Stimulated activated memory B cell treated with anti-CD40 and anti-IgM and Interleukin-4, amounts not matched to agents 10 μg/mL and 1 μg/mL and 100 μg/mL, for 72 hours (primary cell): ENCODE measurements at places on chromosomes 3 and 15.

GRCh38 chr3:78927759-78928158, 840.0 kb downstream of the ROBO1 start:
- no peak for ATAC-seq

DNA sequence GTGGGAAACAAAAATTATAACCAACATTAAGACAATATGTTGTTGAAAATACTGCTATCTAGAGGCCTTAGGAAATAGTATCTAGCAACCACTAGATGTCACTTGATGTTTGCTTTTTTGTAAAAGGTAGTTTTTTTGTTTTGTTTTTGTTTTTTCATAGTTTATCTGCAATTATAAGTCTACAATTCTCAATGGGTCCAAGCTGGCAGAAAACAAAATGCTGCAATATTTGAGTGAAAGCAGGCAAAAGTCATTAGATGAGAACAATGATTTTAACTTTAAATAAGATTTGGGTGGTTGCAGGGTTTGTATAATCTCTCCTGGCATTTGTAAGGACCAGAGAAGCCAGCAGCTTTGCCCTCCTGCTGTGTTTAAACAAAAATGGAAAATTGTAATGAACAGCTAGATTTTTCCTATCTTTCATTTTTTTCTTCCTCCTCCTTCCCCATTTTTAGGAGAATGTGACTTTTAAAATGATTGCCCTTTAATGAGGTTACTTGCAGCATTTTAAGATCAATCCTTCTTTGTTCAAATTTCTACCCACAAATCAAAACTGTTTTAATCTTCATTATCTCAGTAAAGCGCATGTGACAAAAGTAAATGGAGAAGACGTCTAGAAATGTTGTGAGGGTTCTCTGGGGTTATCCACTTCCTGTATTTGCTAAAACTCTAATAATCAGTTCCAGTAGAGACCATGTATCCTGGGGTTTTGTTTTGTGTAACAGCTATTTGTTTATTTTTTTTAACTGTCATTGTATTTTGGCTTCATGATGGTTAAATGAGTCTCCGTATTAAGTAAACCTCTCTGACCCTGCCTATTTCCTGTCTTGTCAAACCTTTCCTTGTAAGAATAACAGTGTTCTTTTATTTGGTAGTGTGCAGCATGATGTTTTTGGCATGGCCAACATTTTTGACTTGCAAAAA, 27.3 kb downstream of the DUT start:
- ATAC-seq, result no peak

- no peak for ATAC-seq
Measured at GRCh38 chr3:59234884-59235633, 185.2 kb upstream of the CFAP20DC start.

DNA sequence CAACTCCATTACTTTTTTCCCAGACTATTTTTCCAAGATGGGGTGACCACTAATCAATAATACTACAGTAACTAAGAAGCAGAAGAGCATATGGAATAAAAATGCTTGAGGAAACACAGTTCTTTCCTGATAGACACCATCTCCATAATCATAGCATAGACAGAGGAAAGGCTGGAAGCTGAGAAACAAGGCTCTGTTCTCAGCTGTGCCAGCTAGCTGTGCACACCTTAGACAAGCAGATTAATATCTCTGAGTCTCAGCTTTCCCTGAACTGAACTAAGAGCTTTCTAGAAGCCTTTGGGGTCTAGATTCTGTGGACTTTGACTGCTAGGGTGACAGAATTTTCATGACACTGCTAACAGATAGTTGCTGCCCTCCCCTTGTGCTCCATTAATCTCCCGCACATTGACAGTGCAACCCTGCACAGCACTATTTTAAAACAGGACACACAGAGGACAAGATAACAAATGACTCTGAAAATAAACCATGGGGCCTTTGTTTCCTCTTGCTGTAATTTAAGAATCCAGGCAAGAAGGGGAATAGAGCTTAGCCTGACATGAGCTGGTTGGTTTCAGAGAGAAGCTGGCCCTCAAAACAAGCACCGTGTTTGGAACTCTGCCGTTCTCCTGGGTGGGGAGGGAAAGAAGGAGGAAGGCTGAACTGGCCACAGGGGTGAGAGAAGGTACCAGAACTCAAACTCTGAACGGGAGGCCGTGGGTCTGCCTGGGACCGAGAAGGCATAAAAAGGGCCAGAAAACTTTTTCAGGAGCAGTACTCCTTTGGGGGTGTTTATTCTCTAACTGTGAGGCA, 67.4 kb downstream of the ATP13A5 start:
- no peak for ATAC-seq

GRCh38 chr15:67968966-67969365, 85.1 kb upstream of the PIAS1 start:
- no peak for ATAC-seq

DNA sequence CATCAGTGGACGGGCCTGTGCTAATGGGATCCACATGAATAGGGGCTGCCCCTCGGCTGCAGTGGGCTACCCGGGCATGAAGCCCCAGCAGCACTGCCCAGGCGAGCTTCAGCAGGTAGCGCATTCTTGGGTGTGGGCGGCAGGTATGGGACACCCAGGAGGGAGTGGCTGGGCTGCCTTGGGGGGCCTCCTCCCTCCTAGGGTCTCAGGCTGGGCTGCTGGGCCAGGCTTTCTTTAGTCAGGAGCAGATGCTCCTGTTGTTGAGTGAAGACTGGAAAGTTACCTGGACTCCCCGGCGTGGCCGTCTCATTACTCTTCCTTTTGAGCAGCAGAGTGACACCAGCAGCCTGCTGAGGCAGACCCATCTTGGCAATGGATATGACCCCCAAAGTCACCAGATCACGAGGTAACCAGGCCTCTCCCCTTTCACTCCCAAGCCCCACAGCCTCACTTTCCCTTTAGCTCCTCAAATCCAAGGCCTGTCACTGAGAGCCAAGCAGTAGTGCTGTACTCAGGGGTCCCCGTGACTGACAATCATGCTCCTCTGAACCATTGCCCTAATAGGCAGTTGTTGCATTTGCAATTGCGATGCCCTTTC, 73.2 kb downstream of the BOC start:
- ATAC-seq, result no peak
